ENCODE measurements at places on chromosomes 16 and 17.

GRCh38 chr17:74832421-74832820, 27.3 kb downstream of the GRIN2C start:
- DNase-seq, result no peak

DNA sequence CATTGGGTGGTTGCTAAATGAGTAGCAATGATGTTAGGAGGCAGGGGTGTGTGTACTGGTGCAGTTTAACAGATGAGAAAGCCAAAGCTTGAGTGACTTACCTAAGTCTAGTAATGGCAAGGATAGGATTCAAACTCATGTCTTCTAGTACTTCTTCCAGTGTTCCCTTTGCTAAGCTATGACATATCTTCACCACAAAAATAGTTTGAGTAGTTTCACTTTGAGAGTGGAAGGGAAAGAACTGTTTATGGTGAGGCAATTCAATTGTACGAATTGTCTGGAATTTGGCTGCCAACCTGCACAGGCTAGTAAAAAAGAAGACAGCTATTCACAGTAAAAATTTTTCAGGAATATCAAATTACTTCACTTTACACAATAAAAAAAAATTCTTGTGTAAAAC, 138.0 kb downstream of the NLK start:
- DNase-seq, result no peak

DNA sequence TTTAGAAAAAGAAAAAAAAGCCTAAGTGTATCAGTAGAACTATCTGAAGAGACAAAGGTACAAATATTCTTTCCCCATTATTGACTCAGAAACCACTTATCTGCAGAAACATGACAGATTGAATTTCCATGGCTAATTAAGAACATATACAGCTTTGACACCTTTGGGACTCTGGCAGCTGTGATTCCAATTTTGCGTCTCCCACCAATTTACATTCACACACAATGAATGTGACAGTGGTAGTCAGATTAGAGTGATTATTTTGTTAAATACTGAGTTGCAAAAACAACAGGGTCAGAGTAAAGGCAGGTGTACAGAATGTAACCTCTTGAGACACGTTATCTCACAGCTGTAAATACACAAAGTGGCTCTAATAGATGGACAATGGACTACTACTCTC, 5.3 kb upstream of the PPM1D start:
- no peak for DNase-seq

DNA sequence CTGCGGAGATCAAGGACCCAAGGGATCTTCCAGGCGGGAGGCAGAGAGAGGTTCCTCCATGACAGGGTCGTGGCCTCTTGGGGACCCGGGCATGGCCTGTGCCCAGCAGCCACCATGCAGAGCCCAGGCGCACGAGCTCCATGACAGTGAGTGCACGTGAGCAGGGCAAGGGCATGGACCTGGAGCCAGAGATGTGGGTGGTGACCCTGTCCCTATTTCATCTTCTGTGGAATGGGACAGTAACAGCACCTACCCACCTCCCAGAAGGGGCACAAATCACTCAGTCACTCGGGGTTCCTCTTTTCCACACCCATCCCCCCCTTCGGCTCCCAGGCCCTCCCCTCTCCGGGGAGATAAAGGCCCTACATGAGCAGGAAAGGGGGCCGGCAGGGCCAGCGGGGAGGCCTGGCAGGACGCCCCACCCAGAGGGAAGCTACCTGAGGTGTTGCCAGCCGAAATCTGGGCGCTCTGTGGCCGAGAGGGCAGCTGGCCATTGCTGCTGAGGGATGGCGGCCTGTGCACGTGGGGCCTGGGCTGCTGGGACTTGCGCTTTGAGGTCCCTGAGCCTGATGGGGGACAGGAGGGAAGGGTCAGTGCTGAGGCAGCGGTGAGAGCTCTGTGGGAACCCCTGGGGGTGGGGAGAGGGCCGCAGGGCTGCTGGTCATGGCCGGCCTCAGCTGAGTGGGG, 10.4 kb downstream of the UBALD2 start:
- DNase-seq, result no peak

- no peak for DNase-seq
Measured at GRCh38 chr16:1792836-1793577, 498 bp downstream of the IGFALS start.

DNA sequence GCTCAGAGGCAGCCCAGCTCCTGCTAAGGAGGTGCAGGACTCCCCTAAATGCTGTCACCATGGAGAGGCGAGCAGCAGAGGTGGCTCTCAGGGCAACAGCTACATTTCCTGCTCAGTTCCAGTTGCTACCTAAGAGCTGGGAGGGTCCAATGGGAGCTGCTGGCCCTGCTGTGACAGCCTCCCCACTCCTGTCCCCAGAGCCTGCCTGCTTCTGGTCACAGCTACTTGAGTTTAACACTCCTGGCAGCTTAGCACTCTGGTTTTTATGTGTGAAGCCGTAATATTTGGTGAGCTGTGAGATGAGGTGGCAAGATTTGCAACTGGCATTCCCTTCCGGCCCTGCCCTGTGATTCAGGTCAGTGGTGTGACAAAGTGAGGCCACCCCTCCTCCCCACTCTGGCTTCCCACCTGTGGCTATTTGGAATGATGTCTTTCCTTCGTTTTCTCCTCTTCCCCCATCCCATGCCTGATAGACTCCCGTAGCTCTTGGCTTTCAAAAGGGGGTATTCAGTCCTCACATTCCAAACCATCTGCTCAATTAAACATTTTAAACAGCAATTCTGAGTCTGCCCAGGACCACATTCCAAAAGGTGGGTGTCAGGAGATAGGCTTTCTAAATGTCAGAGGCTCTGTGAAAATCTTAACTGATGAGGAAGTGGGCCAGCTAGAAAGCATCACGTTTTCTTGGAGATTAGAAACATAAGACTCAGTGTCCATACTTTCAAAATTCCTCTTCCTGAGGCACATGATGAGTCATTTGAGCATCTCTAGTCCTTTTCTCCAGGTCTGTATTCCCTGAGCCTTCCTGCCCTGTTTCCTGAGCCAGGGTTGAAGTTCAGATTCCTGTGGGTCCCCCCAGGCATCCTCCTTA, 42.6 kb upstream of the SKAP1 start:
- DNase-seq, result no peak

All from muscle of arm (tissue), 14 donors.